ENCODE measurements at places on chromosomes 7 and 10. TPM values are rescaled to one million over a fixed set of nuclear protein-coding genes. Genes with fewer than 3 reads are reported as not detected.

DNA sequence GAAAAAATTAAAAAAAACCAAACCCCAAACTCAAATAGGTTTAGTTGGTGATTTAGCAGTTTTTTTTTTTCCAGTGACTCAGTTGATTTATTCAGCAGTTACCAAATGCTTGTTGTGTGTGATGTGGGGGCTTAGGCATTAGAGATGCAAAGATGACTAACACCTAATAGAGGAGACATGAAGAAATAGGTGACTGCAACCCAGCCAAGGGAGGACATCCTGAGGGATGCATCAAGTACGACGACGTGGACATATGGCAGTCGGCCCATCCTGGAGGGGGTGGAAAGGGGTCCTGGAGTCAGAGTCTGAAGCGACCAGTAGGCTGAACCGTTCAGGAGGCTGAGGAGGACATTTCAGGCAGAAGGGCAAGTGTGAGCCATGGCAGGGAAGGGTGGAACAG is 35.5 kb downstream of the LRMDA start:
- DNase-seq, result no peak

GCC1 gene
- polyA plus RNA-seq, result 8.4 TPM

SFTPA1 gene
- not detected for polyA plus RNA-seq

DNA sequence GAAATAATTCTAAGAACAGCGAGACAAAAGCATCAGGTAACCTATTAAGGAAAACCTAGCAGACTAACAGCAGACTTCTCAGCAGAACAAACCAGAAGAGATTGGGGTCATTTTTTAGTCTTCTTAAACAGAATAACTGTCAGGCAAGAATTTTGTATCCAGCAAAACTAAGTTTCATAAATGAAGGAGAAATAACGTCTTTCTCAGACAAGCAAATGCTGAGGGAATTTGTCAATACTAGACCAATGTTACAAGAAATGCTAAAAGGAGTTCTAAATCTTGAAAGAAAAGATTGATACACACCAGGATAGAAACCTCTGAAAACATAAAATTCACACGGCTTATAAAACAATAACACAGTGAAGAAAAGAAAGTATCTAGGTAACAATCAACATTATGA is 22.6 kb downstream of the BICC1 start:
- DNase-seq, result no peak

- no peak for DNase-seq
Measured at GRCh38 chr10:6052247-6053221, 9.6 kb downstream of the IL2RA start.

RPEL1 gene
- 0.08 TPM for polyA plus RNA-seq

DNA sequence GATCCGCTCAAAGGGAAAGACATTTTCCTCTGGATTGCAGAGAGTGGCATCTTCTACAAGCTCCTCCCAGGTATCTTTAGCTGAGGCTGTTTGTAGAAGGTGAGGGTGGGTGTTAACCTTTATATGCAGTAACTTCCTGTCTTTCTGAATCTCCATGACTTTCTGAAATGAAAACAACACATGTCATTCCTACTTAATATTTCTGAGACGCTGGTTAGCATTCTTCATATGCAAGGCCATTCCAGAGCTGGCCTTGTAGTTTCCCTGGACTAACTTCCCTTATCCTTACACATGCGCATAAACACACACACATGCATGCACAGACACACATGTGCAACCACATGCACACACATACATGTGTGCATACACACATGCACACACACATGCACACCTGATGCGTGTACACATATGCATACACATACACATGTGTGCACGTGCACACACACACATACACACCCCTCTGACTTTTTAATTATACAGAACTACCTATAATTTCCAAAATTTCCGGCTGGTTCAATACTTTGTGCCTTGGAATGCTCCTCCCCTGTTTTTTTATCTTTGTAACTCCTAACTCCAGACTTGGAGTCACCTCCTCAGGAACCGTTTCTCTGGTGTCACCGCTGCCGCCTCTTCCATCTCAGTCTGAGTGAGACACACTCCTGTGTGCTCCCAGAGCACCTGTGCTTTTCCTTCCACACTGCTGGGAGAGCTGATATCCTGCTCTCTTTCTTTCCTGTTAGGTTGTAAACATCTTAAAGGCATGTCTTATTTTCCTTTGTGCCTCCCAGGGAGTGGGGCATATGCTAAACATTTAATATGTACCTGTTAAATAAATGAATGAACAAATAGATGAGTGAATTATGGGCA is 55.2 kb downstream of the LRRC18 start:
- DNase-seq, result no peak

- no peak for DNase-seq
Measured at GRCh38 chr7:148334959-148335577, 255.5 kb upstream of the C7orf33 start.

Measured in SK-N-SH (cell line).